ENCODE measurements at places on chromosomes 12 and 14.

DNA sequence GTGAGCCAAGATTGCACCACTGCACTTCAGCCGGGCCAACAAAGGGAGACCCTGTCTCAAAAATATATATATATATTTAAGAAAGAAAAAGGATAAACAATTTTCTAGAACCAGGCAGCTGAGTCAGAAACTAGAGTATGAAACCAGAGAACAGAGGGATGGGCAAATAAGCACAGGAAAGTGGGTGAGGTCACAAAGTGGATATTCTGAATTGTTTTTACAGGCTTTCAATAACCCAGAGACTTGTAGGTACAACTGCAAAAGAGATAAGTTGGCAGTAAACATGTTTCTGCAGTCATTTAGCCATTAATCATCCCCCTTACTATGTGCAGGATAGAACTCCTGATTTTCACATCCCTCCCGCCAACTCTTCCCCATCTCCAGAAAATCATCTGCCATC is 94.2 kb downstream of the BTG1 start:
- no peak for DNase-seq

GRCh38 chr14:105748204-105748578 is 221.8 kb downstream of the TMEM121 start:
- no peak for DNase-seq

- peak; percentile 66 for DNase-seq
Measured at GRCh38 chr12:52741375-52742195, 35.6 kb downstream of the KRT76 start.

DNA sequence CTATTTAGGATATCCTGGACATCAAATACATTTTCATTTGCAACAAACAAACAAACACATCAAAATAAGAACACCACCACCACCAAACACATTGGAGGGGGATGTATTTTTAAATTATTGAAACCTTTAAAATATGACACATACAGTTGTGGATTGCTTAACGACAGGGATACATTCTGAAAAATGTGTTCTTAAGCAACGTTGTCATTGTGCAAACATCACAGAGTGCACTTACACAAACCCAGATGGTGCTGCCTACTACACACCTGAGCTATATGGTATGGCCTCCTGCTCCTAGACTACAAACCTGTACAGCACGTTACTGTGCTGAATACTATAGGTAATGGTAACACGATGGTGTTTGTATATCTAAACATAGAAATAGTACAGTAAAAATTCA is 19.4 kb downstream of the PYGL start:
- DNase-seq, result no peak

- no peak for DNase-seq
Measured at GRCh38 chr14:96224480-96225096, 19.9 kb downstream of the BDKRB2 start.

DNA sequence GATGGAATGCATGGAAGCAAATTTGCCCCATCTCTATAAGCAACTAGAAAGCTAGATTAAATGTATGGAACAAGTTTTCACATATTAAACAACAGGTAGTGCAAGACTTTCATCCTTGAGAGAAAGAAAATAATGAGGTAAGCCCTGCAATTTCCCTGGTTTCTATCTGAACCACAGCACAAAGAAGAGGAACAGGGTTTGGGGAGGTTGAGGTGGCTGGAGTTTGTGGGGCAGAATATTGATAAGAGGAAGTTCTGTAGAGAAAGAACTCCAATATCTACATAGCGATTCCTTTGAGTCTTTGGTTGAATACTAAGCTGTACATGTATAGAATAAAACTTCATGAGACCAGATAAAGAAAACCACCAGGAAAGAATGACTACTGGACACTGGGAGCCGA is 96.3 kb upstream of the CCND2 start:
- no peak for DNase-seq

- no peak for DNase-seq
Measured at GRCh38 chr12:13189264-13189663, 7.3 kb upstream of the EMP1 start.

DNA sequence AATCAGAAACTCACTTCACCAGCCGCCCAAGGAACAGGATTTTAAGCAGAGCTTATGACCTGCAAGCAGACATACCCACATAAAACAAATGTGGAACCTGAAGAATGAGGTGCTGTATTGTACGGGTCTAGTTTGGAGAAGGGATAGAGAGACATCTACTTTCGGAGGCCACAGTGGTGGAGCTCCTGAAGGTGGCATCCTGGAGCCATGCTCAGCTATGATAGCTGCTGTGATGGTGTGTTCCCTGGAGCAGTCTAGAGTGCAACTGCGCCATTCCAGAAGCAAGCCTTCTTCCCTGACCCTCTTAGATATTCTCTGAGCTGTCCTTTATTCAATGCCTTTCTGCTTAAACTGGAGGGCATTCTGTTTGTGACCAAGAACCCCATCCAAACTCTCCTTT is 402.6 kb downstream of the FUT8 start:
- DNase-seq, result no peak
